Left cardiac atrium (tissue), 4 donors: ENCODE measurements at places on chromosomes 12 and 14. TPM values are rescaled to one million over a fixed set of nuclear protein-coding genes. Genes with fewer than 3 reads are reported as not detected.
A peak's percentile ranks its signal among the peaks of the same experiment; 100 is the strongest.

The KRT72 gene
- total RNA-seq = not detected

GRCh38 chr12:69330475-69331473 is 17.4 kb upstream of the LYZ start:
- peak; percentile 35 for DNase-seq

DNA sequence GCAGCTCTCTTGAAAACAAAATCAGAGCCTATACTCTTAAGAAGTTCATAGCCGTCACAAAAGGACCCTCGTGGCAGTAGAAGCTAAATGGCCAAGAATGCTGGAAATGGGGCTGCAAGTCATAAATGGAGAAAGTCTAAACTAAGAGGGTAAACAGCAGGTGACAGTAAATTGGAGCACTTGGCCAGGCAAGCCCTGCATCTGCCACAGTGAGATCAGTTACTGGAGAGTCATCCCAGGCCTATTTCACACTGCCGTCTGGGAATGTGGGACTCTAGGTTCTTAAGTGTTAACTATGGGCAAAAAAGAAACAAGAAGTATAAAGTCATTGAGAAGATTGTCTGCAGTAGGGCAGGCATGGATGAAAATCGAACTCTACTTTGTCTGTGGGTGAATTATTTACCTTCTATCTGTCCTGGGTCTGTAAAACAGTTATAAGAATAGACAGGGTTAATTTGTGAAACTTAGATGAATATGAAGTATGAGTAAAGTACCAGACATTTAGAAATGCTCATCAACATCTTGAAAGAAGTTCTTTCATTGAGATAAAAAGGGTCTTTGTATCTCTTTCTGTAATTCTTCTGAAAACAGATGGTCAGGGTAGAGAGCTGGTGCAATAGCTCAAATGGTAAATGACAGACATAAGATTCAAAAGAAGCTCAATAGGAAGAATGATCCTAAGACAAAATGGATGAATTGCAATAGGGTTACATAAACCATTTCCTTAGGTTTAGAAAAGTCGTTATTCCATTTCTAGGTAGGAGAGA is 792.5 kb downstream of the DIO2 start:
- DNase-seq = no peak

The SLC41A2 gene
- 12.0 TPM for total RNA-seq

GRCh38 chr12:124385219-124385969 is 90.5 kb downstream of the RFLNA start:
- DNase-seq = no peak

The KRT82 gene
- total RNA-seq = not detected

The WBP11 gene
- total RNA-seq = 41.0 TPM

DNA sequence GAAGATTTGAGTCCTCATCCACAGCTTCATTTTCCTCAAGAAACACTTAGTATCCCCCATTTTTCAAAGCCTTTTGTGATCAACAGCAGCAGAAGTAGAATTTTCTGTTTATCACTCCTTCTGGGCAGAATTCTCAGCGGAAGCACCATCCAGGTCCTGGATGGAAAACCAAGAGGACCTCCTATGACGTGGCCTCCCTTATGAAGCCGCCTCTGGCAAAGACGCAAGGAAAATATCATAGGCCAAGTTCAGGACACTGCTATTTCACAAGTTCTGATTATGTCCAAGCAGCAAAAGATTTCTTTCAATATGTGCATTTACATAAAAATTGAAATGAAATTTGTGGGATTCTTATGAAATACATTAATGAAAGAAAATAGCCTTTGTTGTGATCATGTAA is 315.0 kb downstream of the SEC23A start:
- no peak for DNase-seq

The OR6C70 gene
- total RNA-seq = not detected

The EPS8 gene
- total RNA-seq = 46.0 TPM

The ATP23 gene
- 7.6 TPM for total RNA-seq

DNA sequence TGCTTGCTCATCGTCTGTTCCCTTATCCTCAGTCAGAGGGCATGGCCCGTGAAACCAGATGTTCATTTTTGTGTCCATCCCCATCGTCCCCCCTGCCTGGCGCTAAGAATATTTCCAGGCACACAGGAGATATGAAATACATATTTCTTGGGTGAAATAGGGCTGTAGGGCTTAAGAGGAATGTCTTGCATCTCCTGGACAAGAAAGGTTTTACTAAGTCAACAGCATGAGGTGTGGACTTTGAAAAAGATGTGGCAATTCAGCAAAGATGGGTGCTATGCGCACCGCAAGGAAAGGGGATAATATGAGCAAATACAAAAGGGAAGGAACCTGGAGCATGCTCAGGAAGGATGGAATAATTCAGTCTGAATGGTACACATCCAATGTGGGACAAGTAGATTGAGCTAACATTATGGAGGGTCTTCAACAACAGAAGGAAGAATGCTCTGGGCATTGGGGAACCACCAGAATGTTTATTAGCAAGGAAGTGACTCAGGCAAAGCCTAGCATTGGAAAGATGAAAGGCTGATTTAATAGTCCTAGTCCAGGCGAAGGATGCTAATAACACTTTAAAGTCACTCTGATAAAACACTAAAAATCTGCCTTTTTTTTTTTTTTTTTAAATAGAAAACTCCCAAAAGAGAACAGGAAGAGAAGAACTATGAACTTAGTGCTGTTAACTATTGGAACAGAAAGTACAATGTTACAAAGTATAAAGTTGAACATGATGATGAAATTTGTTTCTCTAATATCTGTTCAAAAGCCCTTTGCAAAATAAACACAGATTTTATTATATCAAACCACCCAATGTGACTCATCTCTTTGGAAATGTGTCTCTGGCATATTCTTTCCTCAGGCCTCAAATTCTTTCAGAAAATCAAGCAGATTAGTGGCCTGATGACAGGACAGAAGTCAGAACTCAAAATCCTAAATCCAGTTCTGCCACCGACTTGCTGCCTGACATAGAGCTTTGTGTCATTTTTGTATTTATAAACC is 449.5 kb downstream of the BCAT1 start:
- no peak for DNase-seq

DNA sequence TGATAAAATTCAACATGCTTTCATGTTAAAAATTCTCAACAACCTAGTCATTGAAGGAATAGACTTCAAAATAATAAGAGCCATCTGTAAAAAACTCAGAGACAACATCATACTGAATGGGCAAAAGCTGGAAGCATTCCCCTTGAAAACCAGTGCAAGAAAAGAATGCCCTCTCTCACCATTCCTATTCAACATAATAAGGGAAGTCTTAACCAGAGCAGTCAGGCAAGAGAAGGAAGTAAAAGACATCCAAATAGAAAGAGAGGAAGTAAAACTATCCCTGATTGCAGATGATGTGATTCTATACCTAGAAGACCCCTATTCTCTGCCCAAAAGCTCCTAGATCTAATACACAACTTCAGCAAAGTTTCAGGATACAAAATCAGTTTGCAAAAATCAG is 52.9 kb downstream of the APOBEC1 start:
- DNase-seq = no peak

- no peak for DNase-seq
Observed at GRCh38 chr14:98466807-98467206, 805.2 kb downstream of the BCL11B start.

The MGST1 gene
- total RNA-seq = 341 TPM

GRCh38 chr12:70928071-70928470 is 7.5 kb upstream of the PTPRR start:
- DNase-seq = no peak

DNA sequence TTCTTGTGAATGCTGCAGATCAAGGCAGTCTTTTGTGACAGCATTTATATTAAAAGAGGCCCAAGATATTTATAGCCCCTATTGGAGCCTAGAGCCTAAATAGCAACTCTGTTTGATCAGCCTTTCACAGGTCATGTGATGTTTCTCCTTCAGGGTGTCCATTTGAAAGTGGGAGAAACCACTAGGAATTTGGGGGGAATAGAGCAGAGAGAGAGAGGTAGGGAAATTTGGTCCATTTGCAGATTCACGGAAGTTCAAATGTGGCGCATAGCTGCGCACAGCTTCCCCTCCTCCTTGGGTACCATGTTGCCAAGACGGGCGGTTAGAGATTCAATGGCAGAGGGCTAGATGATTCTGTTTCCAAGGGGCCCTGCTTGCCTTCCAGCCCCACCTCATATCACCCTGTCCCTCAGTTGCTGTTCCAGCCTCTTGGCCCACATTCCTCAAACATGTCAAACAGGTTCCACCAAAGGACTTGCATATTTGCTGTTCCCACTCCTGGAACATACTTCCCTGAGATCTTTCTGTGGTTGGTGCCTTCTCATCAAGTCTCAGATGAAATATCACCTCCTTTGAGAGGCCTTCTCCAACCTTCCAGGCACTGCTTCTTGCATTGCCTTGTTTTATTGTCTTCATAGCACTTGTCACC is 220.8 kb downstream of the CHST11 start:
- DNase-seq = no peak

- DNase-seq = no peak
Observed at GRCh38 chr12:89166525-89166934, 185.8 kb downstream of the DUSP6 start.

- peak; percentile 20 for DNase-seq
Observed at GRCh38 chr12:113591480-113591974, 119.9 kb upstream of the LHX5 start.

The ANKRD33 gene
- total RNA-seq = not detected

The KRT75 gene
- not detected for total RNA-seq

The VWF gene
- total RNA-seq = 241 TPM

DNA sequence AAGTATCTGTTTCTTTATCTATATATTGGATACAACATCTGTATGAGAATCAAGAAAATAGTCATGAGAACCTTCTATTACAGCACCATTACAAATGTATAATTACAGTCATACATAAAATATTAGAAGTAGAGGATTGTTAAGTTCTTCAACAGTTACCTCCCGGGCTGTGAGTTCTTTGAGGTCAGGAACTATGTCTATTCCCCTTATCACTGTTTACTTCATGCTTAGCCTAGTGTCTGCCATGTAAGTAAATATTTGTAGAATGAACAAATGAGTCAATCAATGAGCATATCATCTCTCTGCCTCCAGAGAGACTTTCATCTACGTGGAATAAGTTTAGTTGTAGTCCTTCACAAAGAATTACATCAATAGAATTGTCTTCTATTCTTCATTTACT is 47.2 kb downstream of the PUS7L start:
- no peak for DNase-seq

GRCh38 chr14:69300601-69301221 is 40.8 kb downstream of the GALNT16 start:
- DNase-seq = no peak

The TAS2R8 gene
- total RNA-seq = not detected

DNA sequence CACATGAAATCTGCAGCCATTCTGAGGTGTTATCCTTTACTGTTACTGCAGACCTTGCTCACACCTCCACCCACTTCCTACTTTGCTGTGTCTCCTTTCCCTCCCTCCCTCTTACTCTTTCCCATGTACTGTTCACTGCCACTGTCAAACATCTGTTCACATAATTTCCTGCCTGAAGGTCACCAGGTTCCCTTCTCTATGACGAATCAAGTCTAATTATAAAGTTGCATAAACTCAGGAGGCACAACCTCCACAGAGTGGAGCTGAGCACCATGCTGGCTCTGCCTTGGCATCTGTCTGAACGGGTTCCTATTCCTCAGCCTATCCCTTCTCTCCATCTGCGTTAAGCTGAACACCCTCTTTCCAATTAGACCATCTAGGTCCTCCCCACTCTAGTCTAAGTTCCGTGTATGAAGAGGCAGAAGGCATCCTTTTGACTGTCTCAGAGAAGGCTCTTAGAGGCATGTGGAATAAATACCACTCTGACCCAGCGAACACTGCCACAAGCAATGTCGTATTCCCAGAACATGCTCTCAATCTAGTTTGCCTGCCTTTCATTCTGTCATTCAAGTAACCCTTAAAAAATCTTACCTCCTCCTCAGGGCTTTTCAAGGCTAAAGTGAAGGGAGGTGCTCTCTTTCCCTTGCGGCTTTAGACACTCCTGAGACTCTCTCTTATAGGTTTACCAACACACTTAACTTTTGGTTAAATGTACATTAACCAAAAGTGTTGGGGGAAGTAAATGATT is 48.7 kb downstream of the ACADS start:
- no peak for DNase-seq

DNA sequence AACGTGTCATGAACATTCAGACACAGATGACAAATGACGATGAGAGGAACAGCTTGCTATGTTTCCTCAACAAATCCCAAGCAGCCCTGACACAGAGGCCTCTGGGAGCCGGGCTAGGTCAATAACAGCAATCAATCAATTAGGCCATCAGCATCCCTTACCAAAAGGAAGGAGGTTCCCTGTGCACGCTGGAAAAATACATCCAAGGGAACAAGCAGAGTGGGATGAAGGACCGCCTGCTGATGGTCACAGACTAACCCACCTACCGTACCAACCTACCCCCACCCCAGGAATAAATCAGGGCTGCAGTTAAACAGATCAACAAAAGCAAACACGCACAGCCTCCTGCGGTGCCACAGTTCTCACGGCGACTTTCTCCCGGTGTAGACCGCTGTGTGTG is 265.1 kb upstream of the SFSWAP start:
- DNase-seq = no peak

The CLEC4C gene
- total RNA-seq = not detected

DNA sequence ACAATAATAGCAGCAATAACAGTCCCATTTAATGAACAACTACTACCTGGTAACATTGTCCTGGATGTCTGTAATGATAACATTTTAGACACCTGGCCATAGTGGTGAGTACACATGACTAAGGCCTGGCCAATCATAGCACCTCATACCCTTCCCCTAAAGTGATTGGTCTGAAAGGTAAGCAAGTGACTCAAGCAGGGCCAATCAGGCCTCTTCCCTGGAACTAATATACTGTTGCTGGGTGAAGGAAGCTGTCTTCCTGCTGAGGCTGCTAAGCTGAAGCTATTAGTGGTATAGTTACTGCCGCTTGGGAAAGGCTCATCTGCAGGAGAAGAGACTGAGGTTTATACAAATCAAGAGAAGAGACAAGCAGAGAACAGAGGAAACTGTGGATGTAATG is 18.7 kb upstream of the NOS1 start:
- no peak for DNase-seq

The STAC3 gene
- 2.7 TPM for total RNA-seq

The PLEKHG7 gene
- not detected for total RNA-seq

The VDR gene
- 0.74 TPM for total RNA-seq

The CPNE6 gene
- total RNA-seq = not detected

The ZBTB42 gene
- total RNA-seq = 8.1 TPM

DNA sequence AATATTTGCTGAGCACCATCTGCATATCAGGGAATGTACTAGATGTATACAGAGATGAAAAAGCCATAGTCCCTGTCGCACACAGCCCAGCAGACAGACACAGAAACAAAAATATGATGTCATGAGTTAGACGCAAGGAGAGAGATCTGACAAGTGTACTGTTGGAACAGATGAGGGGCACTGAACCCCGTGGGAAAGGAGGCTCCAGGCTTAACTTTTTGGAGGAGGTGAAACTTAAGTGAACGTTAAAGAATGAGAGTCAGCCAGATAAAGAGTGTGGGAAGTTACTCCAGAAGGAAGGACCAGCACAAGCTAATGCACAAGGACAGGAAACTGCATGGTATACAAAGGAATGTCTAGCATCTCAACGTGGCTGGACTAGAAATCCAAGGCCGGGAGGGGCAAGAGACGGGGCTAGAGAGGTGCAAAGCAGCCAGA is 2.5 kb upstream of the ACTN1 start:
- no peak for DNase-seq
